ENCODE measurements at places on chromosomes 4 and X. TPM values are rescaled to one million over a fixed set of nuclear protein-coding genes. Genes with fewer than 3 reads are reported as not detected.

DNA sequence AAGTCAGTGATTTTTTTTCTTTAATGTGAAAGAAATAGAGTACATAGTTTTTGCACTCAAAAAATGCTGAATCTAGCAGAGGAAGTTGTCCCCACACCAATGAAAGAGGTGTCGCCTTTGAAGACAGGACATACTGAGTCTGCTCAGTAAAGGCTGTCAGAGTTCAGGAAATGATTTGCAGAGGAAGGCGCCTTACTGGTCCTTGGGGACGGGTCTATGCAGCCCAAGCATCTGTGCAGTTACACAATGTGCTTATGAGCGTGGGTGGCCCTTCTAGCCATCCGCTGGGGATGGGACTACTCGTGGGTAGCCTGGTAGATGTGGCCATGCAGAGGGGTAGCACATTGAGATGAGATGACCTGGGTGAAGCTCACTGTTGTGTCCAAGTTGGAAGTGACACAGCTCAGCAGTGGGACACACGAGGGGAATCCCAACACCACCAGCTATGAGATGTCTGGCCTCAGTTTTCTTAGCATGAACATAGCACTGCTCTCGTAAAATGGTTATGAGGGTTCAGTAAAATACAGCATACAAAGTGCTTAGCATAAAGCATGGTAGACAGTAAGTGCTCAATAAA is 116.5 kb upstream of the RBPJ start:
- no peak for DNase-seq

DNA sequence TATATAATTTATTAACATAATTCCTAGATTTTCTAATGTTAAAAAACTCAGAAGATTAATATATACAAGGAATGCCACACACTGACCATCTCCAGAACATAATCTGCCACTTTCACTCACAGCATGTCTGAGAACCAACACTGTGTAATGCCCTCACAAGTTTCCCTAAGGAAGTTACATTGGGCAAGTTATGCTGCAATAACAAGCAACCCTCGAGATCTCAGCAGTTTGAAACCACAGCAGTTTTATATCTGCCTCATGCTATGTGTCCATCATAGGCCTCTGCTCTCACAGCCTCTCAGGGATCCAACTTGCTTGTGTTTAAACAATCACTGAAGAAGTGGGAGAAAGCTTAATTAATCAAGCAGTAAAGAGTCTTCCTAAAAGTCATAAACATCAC is 250.0 kb upstream of the SLC7A11 start:
- no peak for DNase-seq

DNA sequence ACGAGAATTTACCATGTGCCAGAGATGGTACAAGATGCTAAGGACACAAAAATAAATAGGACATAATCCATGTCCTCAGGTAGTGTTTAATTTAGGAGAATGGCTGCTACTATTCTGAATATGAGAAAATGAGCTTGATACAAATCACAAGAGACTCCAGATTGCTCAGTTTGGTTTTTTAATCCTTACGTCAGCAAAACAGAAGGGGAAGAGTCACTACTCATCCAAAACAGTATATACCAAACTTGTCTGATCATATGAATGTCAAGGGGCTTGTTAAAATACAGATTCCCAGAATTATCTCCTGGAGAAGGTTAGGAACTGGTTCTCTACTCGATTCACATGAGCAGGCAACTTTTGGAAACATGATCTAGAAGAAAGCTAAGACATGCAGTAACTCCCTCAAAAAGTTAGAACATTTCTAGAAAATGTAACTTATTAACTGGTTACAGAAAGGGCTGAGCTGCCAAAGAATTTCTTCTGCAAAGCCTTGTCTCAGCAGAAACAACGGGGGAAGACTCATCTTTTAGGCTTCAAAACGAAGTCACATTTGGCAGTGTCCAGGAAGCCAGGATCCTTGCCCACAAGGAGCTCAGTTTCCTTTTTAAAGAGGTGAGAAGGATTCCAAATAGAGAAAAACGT is 3.4 kb downstream of the AIFM1 start:
- DNase-seq, result no peak

- peak; percentile 45 for DNase-seq
Observed at GRCh38 chr4:23819041-23819511, 70.8 kb downstream of the PPARGC1A start.

- no peak for DNase-seq
Observed at GRCh38 chrX:332496-332860, 13.9 kb upstream of the GTPBP6 start.

- DNase-seq, result no peak
Observed at GRCh38 chr4:69026974-69027373, 69.3 kb upstream of the UGT2B7 start.

The TASL gene
- total RNA-seq, result not detected

All from IMR-90 (cell line).